Activated T-helper 2 cell treated with anti-CD3 and anti-CD28 coated beads, Interferon-gamma antibody, Interleukin-2, Interleukin-4, amounts not matched to agents 10 μg/mL and 5 μg/mL and 100 μg/mL, durations not matched to agents 14 hours and 24 hours and 36 hours (primary cell): ENCODE measurements at places on chromosomes 16 and 17. TPM values are rescaled to one million over a fixed set of nuclear protein-coding genes. Genes with fewer than 3 reads are reported as not detected.

The MXRA7 gene
- 6.6 and 8.5 TPM in 2 replicates for total RNA-seq

The C17orf107 gene
- total RNA-seq: 0.76 and 1.3 TPM in 2 replicates

The VPS9D1 gene
- 4.6 and 4.8 TPM in 2 replicates for total RNA-seq

The FAM20A gene
- total RNA-seq: not detected in 2 replicates

The GAST gene
- not detected in 2 replicates for total RNA-seq

The BAHCC1 gene
- 0.90 and 0.91 TPM in 2 replicates for total RNA-seq

The KRTAP4-6 gene
- not detected in 2 replicates for total RNA-seq

The EXOC3L1 gene
- total RNA-seq: 0.14 TPM in 1 of 2 replicates, not detected in the other

The DLX3 gene
- total RNA-seq: not detected in 2 replicates

The TMEM238L gene
- not detected in 2 replicates for total RNA-seq

The DNASE1L2 gene
- total RNA-seq: 1.7 and 2.2 TPM in 2 replicates

GRCh38 chr16:12802661-12803060 is 1.0 kb downstream of the CPPED1 start:
- DNase-seq: no peak

- DNase-seq: no peak
Measured at GRCh38 chr16:11036040-11036439, 91.7 kb downstream of the CLEC16A start.

DNA sequence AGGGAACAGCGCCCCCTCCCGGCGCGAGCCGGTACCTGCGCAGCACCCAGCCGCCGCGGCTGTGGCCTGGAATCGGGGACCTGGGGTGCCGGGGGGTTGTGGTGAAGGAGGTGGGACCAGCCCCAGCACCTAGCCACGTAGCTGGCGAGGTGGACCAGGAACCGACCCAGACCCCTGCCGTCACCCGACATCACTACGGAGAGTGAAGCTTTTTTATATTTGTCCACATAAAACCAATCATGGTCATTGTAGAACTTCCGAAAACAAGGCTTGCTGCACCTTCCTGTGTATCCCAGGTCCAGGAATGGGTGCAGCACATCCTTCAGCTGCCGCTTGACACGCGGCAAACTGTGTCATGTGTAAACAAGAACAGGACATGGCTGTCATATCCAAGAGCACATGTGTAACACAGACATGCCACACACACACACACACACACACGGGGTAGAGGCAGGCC is 1.3 kb downstream of the HBQ1 start:
- DNase-seq: peak; percentile 81

GRCh38 chr16:68451676-68452075 is 3.4 kb upstream of the SMPD3 start:
- DNase-seq: no peak

DNA sequence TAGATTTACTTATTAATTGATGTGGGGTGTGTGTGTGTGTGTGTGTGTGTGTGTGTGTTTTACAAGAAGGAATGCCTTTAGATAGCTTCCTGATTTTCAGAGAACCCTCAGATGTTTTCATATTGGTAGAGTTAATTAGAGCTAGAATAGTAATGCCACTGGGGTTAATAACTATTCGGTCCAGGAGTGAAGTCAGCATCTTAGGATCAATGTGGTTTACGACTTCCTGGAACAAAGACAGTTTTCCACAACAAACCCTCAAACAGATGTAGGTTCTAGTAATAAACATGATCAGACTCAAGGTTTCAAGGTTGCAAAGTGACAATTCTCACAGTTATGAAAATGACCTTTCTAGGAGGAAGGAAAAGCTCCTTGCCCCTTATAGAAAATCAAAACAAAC is 12.2 kb upstream of the SLC52A1 start:
- no peak for DNase-seq

- DNase-seq: no peak
Measured at GRCh38 chr16:70576431-70577255, 53.0 kb downstream of the SF3B3 start.

DNA sequence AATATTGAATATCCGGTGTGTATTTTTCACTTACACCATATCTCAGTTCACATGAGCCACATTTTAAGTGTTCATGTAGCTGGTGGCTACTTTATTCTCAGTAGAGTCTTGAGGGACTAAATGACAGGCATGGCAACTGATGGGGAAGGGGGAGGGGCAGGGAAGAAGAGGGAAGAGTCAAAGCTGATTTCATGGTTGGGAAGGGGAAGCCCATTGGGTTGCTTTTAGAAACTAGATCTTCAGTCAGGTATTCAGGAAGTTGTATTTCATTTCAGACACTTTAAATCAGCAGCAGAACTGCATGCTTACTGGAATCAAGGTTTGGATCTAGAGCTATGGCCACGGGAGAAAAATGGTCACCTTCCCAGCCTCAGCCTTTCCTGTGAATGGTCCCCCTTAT is 2.9 kb upstream of the WIPI1 start:
- DNase-seq: no peak

DNA sequence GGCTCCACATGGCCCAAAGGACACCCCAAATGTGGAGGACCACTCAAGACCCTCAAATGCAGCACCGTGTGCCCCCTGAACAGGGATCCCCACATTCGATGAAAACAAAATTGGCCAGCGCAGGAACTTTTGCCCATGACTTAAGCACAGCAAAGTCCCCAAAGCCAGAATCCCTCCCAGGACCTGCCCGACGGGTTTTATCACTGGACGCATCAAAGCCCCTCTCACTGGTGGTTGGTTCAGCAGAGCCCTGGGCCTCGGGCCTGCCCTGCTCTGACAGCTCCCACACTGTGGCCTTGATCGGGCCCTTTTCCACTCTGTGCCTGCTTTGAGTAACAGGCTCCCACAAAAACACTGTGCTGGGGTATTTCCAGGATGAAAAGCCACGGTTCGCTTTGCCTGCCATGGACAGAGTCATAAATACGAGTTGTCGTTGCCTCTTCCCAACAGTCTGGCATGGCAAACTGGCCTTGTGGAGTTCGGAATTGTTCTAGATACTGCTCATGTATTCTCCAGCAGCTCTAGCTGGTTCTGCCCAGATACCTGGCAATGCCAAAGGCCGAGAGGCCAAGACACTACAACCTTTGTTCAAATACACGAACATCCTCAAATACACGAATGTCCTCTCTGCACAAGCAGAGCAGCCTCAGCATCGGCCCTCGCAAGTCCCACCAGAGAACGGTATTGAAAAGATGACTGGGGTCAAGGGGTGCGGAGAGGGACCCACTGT is 46.4 kb downstream of the TBC1D16 start:
- DNase-seq: no peak

- peak; percentile 83 for DNase-seq
Measured at GRCh38 chr16:30185683-30186421, 2.5 kb downstream of the CORO1A start.

GRCh38 chr17:80455336-80455710 is 21.1 kb downstream of the NPTX1 start:
- no peak for DNase-seq

DNA sequence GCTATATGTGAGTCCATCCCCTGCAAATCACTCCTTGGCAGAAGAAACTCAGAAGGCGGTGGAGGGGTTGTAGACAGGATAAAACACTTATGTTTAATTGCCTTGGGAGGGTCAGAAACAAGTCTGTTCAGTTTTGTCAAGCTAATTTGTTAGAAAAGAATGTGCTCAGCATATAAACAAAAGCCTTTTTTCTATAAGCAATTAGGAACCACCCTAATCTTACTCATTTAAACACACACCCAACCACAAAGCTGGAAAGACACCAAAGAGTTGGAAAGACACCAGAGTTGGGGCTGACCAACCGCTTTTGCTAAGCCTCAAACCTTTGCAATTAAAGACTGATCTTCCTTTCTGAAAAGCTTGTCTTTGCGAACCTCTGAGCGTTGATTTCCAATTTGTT is 439.2 kb upstream of the ERCC4 start:
- DNase-seq: no peak

DNA sequence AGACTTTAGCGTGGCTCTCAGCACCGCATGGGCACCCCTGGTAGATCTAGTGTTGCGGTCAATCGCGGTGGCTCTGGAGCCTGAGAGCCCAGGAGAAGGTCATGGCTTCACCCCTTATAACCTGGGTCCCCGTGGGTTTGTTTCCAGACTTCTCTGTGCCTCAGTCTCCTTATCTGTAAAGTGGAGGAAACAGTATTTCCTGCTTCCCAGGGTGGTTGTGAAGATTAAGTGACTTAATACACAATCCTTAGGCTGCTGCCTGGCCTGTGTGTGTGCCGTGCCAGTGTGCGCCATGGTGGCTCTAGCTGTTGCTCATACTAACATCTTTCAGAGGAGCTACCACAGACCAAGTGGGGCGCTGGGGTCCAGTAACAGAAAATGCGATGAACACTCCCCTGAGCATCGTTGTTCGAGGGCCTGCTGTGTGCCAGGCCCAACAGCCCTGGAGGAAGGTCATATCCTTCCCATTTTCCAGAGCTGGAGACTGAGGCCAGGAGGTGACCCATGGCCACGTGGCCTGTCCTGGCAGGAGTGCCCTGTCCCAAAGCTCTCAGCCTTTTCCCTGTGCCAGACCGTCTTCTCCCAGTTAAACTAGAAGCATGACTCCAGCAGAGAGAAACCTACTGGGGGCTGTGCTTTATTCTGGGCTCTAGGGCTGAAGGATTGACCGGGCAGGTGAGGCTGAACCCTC is 70.1 kb downstream of the CMIP start:
- DNase-seq: no peak
